ENCODE measurements at places on chromosomes 7 and 10.
A peak's percentile ranks its signal among the peaks of the same experiment; 100 is the strongest.

GRCh38 chr7:70182521-70182920 lies 584.2 kb downstream of the AUTS2 start:
- no peak for DNase-seq

- DNase-seq, result no peak
Observed at GRCh38 chr7:39624442-39624807, 1.1 kb downstream of the RALA start.

GRCh38 chr7:138864667-138865066 lies 66.7 kb upstream of the ATP6V0A4 start:
- peak; percentile 70 for DNase-seq

GRCh38 chr10:120394446-120394845 lies 62.6 kb upstream of the PLPP4 start:
- no peak for DNase-seq

DNA sequence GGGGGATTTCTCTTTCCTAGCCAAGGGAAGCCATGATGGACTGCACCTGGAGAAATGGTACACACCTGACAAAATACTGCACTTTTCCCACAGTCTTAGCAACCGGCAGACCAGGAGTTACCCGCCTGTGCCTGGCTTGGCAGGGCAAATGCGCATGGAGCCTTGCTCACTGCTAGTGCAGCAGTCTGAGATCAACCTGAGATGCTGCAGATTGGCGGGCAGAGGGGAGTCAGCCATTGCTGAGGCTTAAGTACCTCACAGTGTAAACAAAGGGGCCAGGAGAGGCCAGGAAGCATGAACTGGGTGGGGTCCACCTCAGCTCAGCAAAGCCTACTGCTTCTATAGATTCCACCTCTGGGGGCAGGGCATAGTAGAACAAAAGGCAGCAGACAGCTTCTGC lies 49.4 kb downstream of the OR13A1 start:
- no peak for DNase-seq

- no peak for DNase-seq
Observed at GRCh38 chr7:134755422-134756022, 23.9 kb upstream of the CALD1 start.

DNA sequence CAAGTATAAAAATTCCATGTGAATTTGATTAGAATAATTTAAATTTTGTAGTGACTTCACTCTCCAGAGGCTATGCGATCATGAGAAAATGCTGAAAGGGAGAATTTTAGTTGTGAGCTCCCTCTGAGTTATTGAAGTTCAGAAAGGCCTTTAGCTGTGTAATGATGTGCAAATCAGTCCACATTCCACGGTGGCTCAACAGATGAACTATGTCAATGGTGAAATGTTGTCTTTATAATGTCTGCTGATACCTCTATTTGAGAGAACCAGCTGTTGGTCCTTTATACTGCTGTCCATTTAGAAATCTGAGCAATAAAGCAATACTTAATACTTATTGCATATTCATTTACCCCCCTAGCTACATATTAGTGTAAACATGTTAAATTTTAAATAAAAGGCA lies 7.1 kb upstream of the ITGB8 start:
- DNase-seq, result no peak

GRCh38 chr7:90239625-90240228 lies 5.2 kb upstream of the CFAP69 start:
- no peak for DNase-seq

GRCh38 chr7:99679032-99679399 lies 780 bp downstream of the CYP3A5 start:
- DNase-seq, result peak; percentile 52

DNA sequence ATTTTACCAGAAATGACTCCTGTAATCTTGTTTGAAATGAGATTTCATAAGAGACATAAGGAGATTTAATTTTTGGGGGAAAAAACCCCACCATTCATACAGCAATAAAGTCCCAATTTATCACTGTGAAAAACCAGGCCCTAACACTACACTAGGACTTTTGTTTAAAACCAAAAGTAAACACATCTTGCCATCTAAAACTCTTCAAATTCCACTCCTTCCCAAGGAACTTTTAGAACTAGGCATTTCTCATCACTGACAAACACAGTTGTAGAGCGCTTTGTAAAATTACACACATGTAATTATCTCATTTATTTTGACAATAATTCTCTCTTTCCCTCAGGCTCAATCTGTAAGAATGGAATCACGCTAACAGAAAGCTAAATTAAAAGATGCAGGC lies 128.1 kb upstream of the C1QL3 start:
- DNase-seq, result no peak

DNA sequence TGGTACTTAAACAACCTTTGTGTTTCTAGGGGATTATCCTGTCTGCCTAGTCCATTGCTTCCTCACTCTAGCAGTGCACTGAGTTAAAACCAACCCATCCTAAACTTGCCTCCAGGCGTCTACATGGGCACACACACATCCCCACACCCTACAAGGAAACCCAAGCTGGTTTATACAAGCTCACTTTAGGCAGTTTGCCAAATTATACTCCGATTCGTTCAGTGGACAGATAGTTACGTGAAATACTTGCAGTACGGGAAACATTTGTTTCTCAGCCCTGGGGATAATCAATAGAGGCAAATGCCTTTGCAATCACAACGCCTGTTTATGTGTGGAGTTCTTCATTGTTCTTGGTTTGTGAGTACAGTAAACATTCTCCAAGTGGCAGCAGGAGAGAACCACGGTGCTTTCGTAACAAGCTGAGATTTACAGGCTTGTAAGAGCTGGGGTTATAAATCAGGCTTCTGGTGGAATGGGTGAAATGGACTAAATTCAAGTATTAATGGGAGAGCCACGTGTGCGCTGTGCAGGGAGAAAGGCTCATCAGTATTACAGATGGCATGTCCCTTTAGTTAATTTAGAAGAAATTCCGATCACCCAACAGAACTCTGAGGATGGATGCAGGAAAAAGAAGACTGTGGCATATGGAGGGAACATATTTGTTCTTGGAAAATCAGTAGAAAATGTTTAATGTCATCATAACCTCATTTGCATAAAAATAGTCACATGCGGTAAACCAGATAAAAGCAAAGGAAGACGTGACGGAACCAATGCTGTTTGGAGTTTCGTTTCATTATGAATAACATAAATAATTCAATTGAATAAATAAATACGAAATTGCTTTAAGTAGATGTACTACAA lies 217.1 kb downstream of the GALNT17 start:
- DNase-seq, result no peak

GRCh38 chr7:19677180-19677579 lies 31.7 kb downstream of the POLR1F start:
- DNase-seq, result no peak

DNA sequence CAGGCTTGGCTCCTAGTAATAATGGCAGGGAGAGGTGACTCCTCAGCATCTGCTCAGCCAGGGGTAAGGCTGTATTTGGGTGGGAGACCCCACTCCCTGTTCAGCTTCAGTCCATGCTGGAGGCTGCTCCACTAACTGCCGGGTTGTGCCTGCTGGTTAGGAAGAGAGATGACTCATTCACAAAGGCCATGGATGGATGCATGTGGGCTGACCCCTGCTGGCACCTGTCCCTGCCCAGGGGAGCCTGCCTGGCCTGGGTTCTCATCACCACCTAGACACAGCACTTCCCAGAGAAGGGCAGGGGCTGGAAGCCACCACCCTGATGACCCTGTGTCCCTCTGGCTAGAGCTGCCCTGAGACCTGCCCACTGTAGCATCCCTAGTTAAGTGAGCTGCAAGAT lies 59.0 kb downstream of the VSTM4 start:
- peak; percentile 53 for DNase-seq

- no peak for DNase-seq
Observed at GRCh38 chr7:142974626-142975025, 12.5 kb upstream of the KEL start.
